ENCODE measurements at places on chromosomes 2 and 18. TPM values are rescaled to one million over a fixed set of nuclear protein-coding genes. Genes with fewer than 3 reads are reported as not detected.

CTDSP1 gene
- 163 TPM for total RNA-seq

- DNase-seq: no peak
- H3K4me3 ChIP-seq: no peak overlapping the region
- H3K27ac ChIP-seq: no peak overlapping the region
- no peaks in the 10 kb centered on the region for H3K27me3 ChIP-seq
- H3K4me1 ChIP-seq: no peaks in the 10 kb centered on the region
These were observed 231.7 kb upstream of the FOSL2 start for GRCh38 chr2:28160986-28161425.

VIT gene
- not detected for total RNA-seq

- H3K27ac ChIP-seq: peak overlapping the region; percentile 28
- H3K27me3 ChIP-seq: no peaks in the 10 kb centered on the region
- H3K36me3 ChIP-seq: no peaks in the 10 kb centered on the region
These were observed 7.8 kb downstream of the MERTK start for GRCh38 chr2:111905990-111906735.

DNA sequence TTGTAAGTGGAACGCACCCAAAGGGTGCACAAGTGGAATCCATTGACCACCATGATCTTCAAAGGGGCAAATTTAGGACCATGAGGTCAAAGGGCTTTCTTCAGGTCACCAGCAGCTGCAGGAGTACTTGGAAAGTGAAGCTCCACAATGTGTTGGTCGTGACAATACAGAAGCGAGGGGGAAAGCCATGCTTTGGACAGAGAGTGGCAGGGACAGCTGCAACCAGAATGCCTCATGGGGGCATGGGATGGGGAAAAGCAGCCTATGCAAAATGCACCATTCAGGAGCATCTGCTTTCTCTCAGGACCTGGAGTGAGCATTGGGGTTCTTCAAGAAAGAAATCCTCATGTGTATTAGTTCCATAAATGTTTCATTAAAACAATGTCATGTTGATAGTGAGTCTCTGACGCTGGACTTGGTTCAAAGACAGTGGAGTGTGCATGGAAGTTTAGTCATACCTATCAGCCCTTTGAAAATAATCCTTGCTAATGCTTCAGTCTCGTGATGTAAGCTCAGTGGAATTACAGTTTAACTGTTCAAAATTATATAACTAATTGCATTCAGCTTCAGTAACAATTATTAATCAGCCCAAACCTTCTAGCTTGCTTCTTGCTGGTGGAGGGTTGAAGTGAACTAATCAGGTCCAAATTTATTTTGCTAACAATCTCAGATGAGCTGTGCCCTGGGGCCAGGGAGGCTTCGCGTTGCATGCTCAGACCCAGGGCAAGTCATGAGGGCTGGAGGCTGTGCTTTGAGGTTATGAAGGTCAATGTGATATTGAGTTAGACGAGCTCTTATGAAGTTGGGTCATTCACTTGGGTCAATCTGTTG lies 41.6 kb downstream of the ACKR3 start:
- DNase-seq: no peak
- no peaks in the 10 kb centered on the region for H3K36me3 ChIP-seq
- no peak overlapping the region for H3K27ac ChIP-seq
- H3K4me1 ChIP-seq: no peaks in the 10 kb centered on the region
- H3K27me3 ChIP-seq: peaks cover 13% of the 10 kb centered on the region

DNA sequence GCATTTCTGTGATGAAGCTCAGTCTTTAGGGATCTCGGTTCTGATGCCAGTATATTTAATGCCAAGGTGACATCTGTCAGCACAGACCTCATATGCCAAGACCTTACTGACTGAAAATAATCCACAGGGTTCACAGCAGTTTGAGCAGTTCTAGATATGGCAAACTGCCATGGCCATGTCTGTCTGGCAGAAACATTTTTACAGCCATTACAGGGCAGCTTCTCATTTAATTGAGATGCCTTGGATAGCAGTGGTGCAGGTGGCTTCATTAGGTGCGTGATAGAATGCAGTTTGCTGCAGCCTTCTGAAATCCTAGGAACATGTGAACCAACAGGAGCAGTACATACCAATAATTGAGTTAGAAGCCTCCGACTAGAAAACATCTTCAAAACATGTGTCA lies 510.6 kb downstream of the XIRP2 start:
- H3K4me1 ChIP-seq: no peaks in the 10 kb centered on the region
- H3K36me3 ChIP-seq: no peaks in the 10 kb centered on the region
- no peak overlapping the region for H3K4me3 ChIP-seq
- no peaks in the 10 kb centered on the region for H3K27me3 ChIP-seq
- no peak overlapping the region for H3K27ac ChIP-seq
